ENCODE measurements at places on chromosomes 2 and 18. TPM values are rescaled to one million over a fixed set of nuclear protein-coding genes. Genes with fewer than 3 reads are reported as not detected.

The MAP3K19 gene
- not detected for total RNA-seq

The HDLBP gene
- total RNA-seq: 320 TPM

GRCh38 chr18:4445902-4446301, 9.2 kb downstream of the DLGAP1 start:
- ATAC-seq: no peak

- no peak for ATAC-seq
Measured at GRCh38 chr2:135821190-135821589, 15.8 kb downstream of the LCT start.

DNA sequence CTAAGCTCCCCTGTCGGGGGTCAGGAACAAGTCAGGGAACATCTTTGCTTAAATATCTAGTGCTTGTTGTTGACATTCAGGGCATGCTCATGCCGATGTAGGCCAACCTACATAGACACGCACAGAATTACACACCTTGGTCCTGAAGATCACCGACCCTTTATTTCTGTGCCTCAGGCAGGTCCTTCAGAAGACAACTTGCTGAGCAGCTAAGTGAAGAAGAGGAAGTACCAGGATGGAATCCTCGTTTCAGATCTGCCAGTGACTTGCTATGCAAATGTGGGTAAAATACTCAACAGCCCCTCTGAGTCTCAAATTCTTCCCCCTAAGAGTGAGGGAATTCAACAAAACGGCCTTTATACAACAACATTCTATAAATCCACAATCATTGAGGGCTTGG, 494.7 kb downstream of the BCL11A start:
- no peak for ATAC-seq

GRCh38 chr2:122486705-122487415, 731.4 kb downstream of the TSN start:
- no peak for ATAC-seq

The SCN9A gene
- total RNA-seq: 0.28 TPM

DNA sequence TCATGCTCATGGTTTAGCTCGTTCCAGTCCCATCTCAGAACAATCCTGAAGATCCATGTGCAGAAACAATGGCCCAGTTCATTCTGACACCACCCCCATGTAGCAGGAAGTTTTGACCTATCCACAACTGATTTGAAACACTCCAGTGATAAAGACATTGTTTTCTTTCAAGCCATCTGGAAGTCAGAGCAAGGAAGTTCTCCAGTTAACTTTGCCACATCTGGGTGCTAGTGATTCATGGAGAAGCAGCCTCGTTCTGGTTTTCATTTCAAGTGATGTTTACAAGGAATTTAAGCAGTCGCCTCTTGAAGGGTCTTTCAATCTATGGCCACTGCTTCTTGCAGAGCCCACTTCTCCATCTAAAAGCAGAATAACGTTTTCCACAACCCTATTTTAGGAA, 36.6 kb upstream of the TWIST2 start:
- ATAC-seq: no peak

- ATAC-seq: no peak
Measured at GRCh38 chr2:19209575-19210341, 148.7 kb downstream of the OSR1 start.

DNA sequence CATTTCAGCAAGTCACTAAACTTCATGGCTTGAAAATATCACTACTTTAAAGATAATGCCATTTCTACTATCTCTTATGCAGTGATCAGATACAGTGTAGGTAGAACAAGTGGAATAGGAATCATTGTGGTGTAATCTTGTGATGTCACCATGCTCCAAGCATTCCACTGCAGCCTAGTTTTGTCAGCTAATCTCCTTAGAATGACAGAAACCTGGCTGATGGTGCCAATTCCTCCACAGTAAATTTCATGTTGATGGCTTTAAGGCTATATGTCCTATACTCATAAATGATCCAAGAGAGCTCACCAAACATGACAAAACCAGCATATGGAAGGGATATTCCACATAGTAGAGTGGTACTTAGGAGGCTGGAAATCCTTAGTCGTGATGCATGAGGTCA, 184.9 kb downstream of the PDE1A start:
- no peak for ATAC-seq

DNA sequence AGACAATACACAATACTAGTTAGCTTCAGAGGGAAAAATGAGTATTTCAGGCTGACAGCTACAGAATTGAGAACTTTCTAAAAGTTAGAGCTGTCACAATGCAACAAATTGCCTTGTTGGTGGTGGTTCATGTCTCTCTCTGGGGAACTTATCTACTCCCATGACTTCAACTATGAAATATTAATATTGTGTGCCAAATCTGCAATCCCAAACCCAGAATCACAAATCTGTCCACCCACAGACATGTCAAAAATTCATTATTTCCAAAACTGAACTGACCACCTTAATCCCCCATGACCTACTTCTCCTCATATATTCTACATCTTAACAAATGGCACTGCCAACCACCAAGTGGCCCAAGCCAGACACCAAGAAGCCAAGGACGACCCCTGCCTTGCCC, 143.5 kb downstream of the TCF4 start:
- no peak for ATAC-seq

The POTEI gene
- total RNA-seq: not detected

GRCh38 chr2:52035391-52035790, 1003.5 kb upstream of the NRXN1 start:
- ATAC-seq: no peak

GRCh38 chr18:24964216-24964615, 387.8 kb downstream of the ZNF521 start:
- ATAC-seq: peak; percentile 60

GRCh38 chr18:44342162-44342561, 338.5 kb upstream of the SETBP1 start:
- ATAC-seq: no peak

Data from esophagus mucosa (tissue), 1 donor.